ENCODE measurements at places on chromosomes 1 and 21.

DNA sequence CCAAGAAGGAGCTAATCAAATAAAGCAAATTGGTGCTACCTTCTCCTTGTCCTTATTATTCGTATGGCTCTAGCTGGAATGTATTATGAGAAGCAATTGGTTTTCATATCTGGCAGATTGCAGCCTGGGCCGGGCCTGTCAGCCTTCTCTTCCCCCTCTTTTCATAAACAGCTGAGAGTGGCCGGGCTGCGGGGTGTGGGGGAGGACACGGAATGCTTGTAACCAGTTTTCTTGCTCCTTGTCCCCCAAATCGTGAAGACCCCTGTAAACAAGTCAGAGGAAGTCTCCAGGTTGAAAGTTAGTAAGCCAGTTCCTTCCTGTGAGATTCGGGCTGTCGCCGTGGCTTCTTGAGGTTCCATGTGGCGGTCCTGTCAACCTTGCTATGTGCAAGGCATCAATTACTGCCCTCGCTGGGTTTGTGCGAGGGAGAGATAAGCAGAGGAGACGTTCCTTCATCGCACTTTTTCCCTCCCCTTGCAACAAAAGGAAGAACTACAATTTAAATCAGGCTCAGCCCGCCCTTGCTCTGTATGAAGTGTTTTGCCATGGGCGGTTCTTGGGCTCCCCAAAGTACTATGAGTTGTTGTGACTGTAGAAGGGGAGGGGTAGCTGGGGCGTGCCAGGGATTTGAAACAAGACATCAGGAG lies 450.7 kb downstream of the CAMTA1 start:
- DNase-seq = no peak

DNA sequence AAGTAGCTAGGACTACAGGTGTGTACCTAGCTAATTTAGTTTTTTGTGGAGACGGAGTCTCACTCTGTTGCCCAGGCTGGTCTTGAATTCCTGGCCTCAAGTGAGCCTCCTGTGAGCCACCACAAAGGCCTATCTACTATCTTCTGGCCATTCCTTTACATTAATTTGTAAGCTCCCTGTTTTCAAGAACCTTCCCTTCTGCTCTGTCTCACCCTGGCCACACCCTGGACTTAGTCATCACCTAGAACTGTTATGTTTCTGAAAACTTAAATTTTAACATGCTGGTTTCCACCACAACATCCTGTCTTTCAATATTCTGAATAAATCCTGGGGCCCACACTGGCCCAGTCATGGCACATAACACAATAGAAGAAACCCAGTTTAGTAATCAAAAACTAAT lies 4.9 kb upstream of the B4GALT3 start:
- peak; percentile 84 for DNase-seq

DNA sequence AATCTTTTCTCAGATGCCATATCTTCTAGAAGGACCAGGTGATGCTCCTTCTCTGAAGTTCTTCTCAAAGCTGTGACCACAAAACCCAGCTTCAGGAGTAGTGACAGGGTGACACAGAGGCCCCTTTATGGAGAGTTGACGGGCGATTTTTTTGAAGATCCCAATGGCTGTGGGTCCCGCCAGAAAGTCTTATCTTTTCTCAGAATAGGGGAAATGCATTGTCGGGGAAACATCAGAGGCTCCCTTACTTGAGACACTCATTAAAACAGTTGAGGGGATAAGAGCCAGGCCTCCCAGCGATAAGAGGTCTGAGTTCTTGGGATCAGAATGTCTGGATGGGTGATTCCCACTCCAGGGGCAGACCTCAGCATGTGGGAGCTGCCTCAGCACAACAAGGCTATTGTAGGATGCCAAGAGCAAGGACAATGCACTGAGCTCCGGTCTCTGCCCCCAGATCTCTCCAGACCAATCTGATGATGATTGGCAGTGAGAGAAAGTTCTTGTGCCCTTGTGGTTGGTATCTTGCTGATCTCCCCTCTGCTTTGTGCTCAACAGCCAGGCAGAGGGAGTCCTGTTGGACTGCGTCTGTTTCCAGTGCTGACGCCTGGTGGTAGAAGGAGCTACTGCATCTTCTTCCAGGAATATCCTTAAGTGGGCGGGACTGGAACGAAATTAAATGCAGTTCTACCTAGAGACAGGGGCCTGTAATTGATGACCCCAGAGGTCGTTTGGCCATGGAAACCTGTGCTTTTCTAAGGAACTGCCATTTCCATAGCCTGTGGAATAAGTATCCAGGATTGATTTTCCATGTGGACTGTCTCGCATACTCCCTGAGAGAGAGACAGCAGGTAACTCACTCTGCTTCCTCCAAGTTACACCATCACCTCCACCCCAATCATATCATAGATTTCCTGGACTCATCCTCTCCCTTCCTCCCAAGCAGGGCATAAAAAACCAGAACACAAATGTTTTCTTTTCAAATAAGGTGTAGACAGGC lies 6.8 kb upstream of the ACKR1 start:
- peak; percentile 70 for DNase-seq

GRCh38 chr1:109162626-109163025 lies 48.7 kb downstream of the ELAPOR1 start:
- no peak for DNase-seq

DNA sequence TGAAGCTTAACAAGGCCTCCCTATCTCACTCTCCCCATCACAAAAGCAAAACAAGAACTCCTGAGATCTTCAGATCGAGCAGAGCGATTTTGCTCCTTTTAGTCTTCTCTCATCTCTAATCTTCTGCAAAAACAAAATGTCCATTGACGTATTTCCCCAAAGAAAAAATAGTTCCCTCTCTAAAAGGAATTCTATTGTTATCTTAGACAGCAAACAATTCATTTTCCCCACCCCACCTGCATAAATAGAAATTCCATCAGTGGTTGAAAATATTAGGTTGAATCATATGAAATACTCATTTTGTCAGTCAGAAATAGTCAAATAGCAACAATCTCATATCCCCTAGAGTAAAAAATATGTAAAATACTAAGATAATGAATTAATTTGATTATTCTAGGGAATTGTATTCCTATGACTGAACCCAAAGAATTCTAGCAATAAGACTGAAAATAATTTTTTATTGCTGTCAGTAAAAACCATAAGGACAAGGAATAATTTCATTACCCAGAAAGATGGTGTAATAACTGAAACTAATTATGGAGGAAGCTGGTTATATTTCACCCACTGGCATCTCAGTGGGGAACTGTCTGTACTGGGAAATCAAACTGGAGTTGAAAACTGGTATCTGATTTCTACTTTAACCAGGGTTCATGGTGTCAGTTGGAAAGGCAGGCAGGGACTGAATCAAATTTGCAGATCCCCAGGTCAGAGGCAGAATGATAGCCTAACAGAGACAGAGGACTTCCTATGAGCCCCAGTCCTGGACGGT lies 51.3 kb downstream of the RHOU start:
- DNase-seq = no peak

- no peak for DNase-seq
Measured at GRCh38 chr1:21337454-21337927, 47.2 kb upstream of the ECE1 start.

- no peak for DNase-seq
Measured at GRCh38 chr21:33019516-33019884, 6.2 kb upstream of the OLIG2 start.

DNA sequence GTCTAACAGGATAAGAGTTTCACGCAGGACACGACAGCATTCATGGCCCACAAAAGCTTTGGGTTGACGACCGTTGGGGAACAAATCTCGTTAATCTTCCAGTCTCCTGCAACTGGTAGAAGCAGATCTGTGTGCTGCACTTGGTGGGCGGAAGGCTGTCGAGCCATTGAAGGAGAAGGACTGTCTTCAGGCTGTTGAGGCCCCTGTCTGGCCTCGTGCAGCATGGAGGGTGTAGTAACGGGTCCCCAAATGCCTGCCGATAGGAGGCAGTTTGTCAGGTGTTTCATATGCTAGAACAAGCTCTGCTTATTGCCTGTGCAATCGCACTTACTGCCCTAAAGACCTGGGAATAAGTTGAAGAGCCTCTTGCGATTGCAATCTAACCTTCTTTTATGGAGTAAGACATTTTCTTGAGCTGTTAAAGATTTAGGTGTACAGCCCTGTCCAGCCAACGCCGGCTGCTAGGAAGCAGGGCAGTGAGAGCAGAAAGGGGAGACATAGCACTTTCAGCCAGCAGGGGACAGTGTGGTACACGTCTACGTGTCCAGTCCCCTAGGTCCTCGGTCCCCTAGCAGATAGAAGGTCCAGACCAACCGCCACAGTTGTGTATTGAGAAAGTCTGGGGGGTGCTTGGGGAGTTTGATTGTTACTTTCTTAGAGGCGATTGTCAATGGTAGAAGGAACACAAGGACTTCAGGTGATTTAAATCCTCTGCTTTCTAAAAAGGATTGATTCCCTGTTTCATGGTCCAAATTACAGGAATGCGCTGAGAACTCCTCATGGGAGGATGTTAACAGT lies 102.3 kb upstream of the TMPRSS2 start:
- DNase-seq = peak; percentile 79

DNA sequence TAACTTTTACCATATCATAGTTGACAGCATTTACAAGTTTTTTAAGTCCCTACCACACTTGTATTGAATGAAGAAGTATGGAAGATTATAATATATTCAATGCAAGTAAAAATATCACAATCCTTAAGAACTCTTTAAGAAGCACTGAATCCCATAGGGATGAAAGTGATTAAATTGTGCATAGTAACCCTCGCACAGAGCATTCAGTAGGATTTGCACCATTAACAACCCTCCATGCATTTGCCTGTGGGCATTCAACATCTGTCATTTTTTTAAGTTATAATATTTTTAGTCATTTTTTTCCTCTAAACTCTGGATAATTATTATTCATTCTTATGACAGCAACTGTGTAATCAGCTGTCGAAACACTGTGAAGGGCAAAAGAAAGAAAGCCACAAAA lies 10.1 kb downstream of the SELE start:
- no peak for DNase-seq

DNA sequence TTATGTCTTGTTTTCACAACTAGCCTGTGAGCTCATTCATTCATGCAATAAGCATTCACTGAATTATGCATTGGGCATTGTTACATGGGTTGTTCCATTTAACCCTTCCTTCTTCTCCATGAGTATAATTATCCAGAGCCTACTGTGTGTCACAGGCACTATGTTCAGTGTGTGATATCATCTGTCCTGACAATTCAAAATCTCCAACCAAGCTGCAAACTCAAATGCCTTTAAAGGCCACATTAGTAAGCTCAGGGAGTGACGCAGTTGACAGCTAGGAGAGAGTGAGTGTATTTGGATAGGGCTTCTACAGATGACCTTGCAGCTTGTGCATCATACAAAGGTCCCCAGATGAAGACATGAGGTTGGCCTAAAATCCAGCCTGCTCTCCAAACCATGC lies 289.5 kb downstream of the OMA1 start:
- DNase-seq = no peak

DNA sequence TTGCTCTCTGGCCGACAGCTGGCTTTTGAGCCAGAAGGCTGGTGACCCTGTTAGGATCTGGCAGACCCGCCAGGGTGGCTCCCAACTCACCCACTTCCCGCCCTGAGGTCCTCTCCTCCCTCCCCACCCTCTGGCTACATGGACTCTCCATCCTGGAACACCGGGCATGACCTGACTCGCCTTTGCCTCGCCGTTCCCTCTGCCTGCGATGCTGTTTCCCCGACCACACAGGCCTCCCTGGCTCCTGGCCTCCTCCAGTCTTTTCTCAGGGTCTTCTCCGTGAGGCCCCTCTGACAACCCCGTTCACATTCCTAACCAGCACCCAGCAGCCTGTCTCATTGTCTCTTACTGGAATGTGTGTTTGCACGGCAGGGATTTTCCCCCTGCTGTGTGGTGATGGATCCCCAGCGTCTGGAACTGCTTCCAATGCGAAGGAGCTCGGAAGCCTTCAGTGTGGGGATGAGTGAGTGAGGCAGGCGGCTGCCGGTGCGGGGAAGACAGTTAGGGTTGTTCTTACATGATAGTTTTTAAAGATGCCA lies 46.0 kb upstream of the POFUT2 start:
- peak; percentile 75 for DNase-seq

GRCh38 chr1:214709241-214709640 lies 106.2 kb downstream of the CENPF start:
- DNase-seq = no peak

GRCh38 chr1:210686841-210687240 lies 358.1 kb downstream of the HHAT start:
- no peak for DNase-seq

GRCh38 chr1:3850857-3851256 lies 6.2 kb downstream of the CEP104 start:
- no peak for DNase-seq

GRCh38 chr1:23742670-23743286 lies 493 bp upstream of the ELOA start:
- no peak for DNase-seq

DNA sequence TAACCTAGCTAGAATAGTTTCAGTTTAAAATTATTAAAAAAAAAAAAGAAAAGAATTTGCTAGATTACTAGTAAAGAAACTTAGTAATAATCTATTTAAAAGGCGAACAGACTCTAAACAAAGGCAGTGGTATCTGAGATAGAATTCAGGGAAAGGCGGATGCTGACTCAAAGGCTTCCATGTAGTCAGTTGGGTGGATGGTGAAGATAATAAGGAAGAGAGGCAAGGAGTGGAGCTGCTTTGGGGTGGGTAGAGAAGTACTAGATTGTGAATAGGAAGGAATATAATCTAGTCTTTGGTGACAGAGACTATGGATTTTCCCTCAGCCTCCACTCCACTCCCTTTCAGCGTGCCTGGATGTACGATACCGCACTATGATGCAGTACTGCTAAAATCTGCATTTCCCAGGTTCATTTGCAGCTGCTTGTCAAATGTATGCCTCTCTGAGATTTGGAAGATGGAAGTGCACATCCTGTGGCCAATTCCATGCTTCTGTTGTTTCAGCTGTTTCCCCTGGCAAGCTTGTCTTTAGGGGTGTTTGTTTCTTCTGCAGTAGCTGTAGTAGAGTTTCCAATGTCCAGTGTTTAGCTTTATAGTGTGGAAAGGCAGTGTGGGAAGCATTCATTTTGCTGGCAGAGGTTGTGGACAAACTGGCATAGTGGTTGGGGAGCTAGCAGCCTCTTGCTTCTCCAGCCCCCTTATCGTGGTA lies 184.6 kb upstream of the NRIP1 start:
- DNase-seq = no peak

DNA sequence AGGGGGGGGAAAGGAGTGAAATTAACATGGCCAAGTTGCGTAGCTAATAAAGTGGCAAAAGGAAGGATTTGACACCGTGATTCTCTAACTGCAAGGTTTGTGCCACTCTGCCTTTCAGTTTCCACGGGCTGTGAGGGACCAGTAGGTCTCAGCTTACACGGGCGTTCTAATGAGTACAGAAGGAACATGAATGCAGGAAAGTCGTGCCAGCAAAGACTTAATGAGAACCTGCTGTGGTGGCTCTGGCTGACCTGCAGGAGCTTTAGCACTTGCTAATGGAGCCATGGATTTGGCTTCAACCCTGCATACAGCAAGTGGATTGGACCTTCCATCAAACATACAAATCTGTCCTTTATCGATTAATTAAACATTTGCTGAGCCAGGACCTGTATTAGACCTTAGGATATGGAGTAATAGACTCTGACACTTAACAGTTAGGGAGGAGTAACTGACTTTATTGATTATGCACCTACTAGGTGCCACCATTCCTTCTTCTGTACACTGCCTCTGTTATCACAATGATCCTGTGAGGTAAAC lies 15.1 kb upstream of the PITHD1 start:
- DNase-seq = no peak
